Ascending aorta (tissue), 2 donors: ENCODE measurements at places on chromosomes 1 and 21. TPM values are rescaled to one million over a fixed set of nuclear protein-coding genes. Genes with fewer than 3 reads are reported as not detected.

Gene S100A8
- total RNA-seq = 33.5 TPM

GRCh38 chr1:101131239-101131843 is 105.5 kb upstream of the S1PR1 start:
- H3K36me3 ChIP-seq = no peaks in the 10 kb centered on the region
- H3K4me1 ChIP-seq = peaks cover 3% of the 10 kb centered on the region
- no peak overlapping the region for H3K4me3 ChIP-seq
- no peaks in the 10 kb centered on the region for H3K27me3 ChIP-seq

- peak overlapping the region; percentile 22 for H3K27ac ChIP-seq
- peaks cover 9% of the 10 kb centered on the region for H3K36me3 ChIP-seq
- no peak overlapping the region for H3K4me3 ChIP-seq
- H3K27me3 ChIP-seq = no peaks in the 10 kb centered on the region
Measured at GRCh38 chr1:183106166-183106565, 79.9 kb upstream of the LAMC2 start.

DNA sequence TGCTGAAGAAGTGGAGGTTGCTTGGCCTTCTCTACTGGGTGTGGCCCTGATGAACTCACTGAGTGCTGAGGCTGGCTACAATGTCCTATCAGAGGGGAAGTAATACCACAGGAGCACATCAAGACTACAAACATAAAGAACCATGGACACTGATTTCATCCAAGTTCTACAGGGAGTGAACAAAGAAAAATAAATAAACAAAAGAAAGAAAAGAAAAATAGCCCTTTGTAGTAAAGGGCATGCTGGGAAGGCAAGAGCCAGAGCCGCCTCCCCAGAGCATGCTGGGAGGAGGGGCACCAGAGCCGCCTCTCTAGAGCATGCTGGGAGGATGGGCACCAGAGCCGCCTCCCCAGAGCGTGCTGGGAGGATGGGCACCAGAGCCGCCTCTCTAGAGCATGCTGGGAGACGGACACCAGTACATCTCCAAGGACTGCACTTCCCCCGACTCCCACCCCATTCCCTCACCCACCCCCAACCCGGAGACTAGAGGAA is 65.9 kb downstream of the LAMC2 start:
- no peaks in the 10 kb centered on the region for H3K36me3 ChIP-seq
- no peak overlapping the region for H3K4me3 ChIP-seq
- no peak for DNase-seq
- H3K27me3 ChIP-seq = no peaks in the 10 kb centered on the region
- no peak overlapping the region for H3K27ac ChIP-seq

Gene SAMD13
- not detected for total RNA-seq

- H3K27ac ChIP-seq = no peak overlapping the region
- no peak for DNase-seq
- no peaks in the 10 kb centered on the region for H3K4me1 ChIP-seq
- no peaks in the 10 kb centered on the region for H3K27me3 ChIP-seq
- no peak overlapping the region for H3K4me3 ChIP-seq
Measured at GRCh38 chr1:165703648-165704047, 5.3 kb upstream of the ALDH9A1 start.

DNA sequence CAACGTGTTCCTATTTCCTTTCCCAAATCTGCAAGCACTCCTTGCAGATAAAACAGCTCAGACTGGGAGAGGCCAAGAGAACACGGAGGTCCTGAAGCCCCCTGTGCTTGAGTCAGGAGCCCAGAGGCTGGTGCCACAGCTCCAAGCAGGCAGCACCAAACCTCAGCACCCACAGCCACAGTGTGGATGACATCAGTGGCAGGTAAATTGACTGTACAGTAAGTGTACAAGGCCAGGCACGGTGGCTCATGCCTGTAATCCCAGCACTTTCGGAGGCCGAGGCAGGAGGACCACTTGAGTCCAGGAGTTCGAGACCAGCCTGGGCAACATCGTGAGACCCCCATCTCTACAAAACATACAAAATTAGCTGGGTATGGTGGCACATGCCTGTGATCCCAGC is 1.9 kb upstream of the COL6A1 start:
- no peak overlapping the region for H3K4me3 ChIP-seq
- no peaks in the 10 kb centered on the region for H3K27me3 ChIP-seq
- H3K36me3 ChIP-seq = peaks cover 7% of the 10 kb centered on the region
- H3K4me1 ChIP-seq = peaks cover 14% of the 10 kb centered on the region

GRCh38 chr1:158283965-158284364 is 5.8 kb upstream of the CD1C start:
- no peak for DNase-seq
- H3K4me3 ChIP-seq = no peak overlapping the region
- no peaks in the 10 kb centered on the region for H3K36me3 ChIP-seq
- no peak overlapping the region for H3K27ac ChIP-seq
- no peaks in the 10 kb centered on the region for H3K4me1 ChIP-seq

Gene ZNF683
- total RNA-seq = not detected

Gene PRKAA2
- 1.4 TPM for total RNA-seq

- DNase-seq = no peak
- H3K27ac ChIP-seq = peak overlapping the region; percentile 56
- no peaks in the 10 kb centered on the region for H3K27me3 ChIP-seq
- no peak overlapping the region for H3K4me3 ChIP-seq
- no peaks in the 10 kb centered on the region for H3K36me3 ChIP-seq
- H3K4me1 ChIP-seq = no peaks in the 10 kb centered on the region
Measured at GRCh38 chr1:112904831-112905261, 51.1 kb downstream of the SLC16A1 start.

Gene IFI44L
- 19.5 TPM for total RNA-seq

DNA sequence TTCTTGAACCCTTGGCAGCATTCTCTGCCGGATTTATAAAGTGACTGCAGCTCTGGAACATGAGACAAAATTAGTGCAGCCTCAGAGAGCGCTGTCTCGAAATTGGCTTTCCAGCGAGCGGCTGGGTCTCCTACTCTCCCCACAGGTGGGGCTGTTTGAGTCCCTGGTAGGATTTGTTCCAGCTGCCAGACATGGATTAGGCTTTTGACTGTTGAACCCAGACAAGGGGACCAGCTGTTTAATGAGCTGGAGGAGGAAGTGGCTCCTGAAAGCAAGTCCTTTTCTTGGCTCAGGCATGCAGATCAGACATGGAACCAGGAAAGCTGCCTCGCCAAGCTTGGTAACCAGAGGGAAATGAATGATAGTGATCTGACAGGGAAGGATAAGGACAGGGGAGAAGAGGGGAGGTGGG is 69.6 kb downstream of the UBIAD1 start:
- no peak overlapping the region for H3K27ac ChIP-seq
- no peak for DNase-seq
- no peaks in the 10 kb centered on the region for H3K27me3 ChIP-seq
- no peak overlapping the region for H3K4me3 ChIP-seq

DNA sequence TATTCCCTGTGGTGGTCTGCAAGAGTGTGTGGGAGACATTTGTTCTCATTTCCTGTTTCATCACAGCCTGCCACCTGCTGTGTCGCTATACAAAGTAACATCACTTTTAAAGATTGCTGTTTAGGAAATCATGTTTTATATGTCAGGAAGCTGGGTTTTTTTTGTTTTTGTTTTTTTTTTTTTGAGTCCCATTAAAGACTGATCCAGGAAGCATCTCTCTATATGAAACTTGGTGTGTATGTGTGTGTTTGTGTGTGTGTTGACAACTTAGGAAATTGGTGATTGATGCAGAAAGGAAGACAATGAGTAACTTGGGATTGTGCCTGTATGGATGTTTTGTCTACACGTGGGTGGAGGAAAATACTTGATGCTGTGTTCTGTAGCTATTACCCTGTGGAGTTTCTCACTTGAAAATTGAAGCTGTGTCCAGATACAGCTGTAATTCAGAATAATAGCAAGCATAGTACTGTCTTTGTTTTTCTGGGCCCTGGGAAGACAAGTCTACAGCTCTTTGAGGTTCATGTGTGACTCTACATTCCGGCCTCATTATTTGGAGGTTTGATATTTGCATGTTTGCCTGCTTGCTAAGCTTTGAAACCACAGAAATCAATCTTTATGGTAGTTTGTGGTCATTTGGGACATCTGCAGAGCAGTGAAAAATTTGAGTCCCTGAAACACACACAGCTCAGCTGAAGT is 47.9 kb downstream of the LAMC1 start:
- no peak overlapping the region for H3K27ac ChIP-seq
- no peak for DNase-seq
- H3K4me1 ChIP-seq = peaks cover 55% of the 10 kb centered on the region
- no peak overlapping the region for H3K4me3 ChIP-seq

GRCh38 chr1:101943237-101943636 is 53.5 kb downstream of the OLFM3 start:
- no peak for DNase-seq
- H3K36me3 ChIP-seq = no peaks in the 10 kb centered on the region

- H3K27ac ChIP-seq = peak overlapping the region; percentile 34
- H3K27me3 ChIP-seq = no peaks in the 10 kb centered on the region
- no peak for DNase-seq
- no peak overlapping the region for H3K4me3 ChIP-seq
Measured at GRCh38 chr21:45460011-45460565, 55.1 kb downstream of the COL18A1 start.

Gene NCSTN
- 141 TPM for total RNA-seq

Gene CD5L
- total RNA-seq = not detected

DNA sequence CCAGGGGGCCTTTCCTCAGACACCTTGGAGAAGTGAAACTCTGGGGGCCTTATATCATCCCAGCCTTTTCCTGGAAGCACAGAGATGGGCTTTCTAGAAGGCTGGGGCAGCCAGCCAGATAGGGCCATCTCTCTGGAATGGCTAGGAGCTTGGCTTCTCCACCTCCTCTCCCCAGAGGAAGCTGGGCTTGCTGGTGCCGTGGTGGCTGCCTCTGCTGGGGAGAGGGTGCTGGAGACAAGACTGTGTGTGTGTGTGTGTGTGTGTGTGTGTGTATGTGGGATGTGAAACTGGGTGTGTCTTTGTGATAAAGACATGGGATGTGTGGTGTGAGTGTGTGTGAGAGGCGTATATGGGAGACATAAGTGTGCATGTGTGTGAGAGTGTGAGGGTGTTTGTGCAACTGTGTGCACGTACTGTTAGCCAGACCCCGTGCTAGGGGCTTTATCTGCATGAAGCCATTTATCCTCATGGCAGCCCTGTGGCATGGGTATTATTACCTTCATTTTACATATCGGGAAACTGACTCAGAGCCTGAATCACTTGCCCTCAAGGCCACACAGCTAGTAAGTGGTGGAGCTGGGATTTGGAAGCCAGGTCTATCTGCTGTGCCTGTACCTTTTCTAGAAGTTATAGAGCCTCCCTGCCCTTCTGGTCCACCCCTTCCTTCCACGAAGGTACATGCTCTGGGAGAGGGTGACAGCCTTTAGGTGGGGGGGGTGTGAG is 44.2 kb downstream of the PTPRU start:
- H3K27me3 ChIP-seq = no peaks in the 10 kb centered on the region
- no peak overlapping the region for H3K4me3 ChIP-seq
- H3K4me1 ChIP-seq = no peaks in the 10 kb centered on the region
- no peak overlapping the region for H3K27ac ChIP-seq
- peaks cover 61% of the 10 kb centered on the region for H3K36me3 ChIP-seq

DNA sequence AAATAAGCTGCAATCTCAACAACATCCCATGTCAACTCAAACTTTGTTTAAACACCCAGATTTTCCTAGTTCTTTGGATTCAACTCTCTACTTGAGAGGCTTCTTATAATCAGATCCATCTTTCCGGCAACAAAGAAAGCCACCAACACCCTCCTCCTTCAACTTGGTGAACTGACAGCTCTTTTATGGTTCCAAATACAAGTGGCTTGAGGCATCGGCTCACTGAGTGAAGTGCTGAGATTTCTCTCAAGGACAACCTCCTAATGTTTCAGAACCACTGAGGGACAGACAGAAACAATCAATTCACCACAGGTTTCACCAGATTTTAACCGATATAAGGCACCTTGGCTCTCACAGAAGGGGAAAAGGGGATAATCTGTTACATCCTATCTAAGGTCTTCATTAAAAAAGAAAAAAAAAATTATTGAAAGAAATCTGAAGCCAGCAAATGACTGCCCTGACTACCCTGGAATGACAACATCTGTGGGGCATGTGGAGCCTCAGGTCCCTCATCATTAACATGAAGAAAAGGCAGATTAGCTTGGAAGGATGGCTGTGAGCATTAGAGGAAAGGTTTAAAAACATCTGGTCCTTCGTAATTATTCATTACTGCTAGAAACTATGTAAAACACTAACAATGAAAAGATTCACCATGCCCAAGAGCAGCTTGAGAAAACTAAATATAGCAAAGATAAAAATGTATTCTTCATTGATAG is 50.9 kb downstream of the PTPN14 start:
- H3K36me3 ChIP-seq = no peaks in the 10 kb centered on the region
- H3K4me3 ChIP-seq = no peak overlapping the region
- DNase-seq = no peak
- H3K27ac ChIP-seq = no peak overlapping the region
- H3K27me3 ChIP-seq = no peaks in the 10 kb centered on the region

Gene APOBEC4
- not detected for total RNA-seq

DNA sequence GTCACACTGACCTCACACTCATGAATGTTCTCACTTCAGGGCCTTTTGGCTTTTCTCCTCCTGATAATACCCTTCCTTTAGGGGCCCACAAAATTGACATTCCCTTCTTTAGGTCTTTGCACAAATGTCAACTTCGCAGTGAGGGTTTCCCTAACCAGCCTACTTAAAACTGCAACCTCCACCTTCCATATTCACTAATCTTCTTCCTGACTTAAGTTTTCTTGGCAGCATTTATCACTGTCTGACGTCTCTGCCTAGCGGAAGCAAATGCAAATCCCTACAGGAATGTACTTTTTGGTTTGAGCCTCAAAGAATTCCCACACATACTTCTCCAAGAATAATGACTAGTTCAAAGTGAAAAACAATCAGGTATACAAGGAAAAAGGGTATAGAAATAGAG is 32.8 kb downstream of the INTS7 start:
- H3K4me1 ChIP-seq = no peaks in the 10 kb centered on the region
- DNase-seq = no peak
- H3K4me3 ChIP-seq = no peak overlapping the region
- H3K27me3 ChIP-seq = no peaks in the 10 kb centered on the region
- no peak overlapping the region for H3K27ac ChIP-seq
